ENCODE measurements at places on chromosomes 13 and 19. TPM values are rescaled to one million over a fixed set of nuclear protein-coding genes. Genes with fewer than 3 reads are reported as not detected.

- no peaks in the 10 kb centered on the region for H3K4me1 ChIP-seq
- no peaks in the 10 kb centered on the region for H3K36me3 ChIP-seq
- no peak within 1 kb of the TSS for H3K27ac ChIP-seq
- H3K4me3 ChIP-seq, result no peak within 1 kb of the TSS
- DNase-seq, result no peak
Observed at GRCh38 chr19:55362990-55363716, at the start of gene GARIN5B. Gene GARIN5B, minus strand, starts transcription at chr19:55363260. Its CDS starts 194 bp downstream, at chr19:55363066.

GRCh38 chr13:66113882-66114526, 1116.1 kb downstream of the PCDH9 start:
- H3K27ac ChIP-seq, result no peak overlapping the region
- H3K4me1 ChIP-seq, result no peaks in the 10 kb centered on the region
- no peak for DNase-seq
- no peak overlapping the region for H3K4me3 ChIP-seq

DNA sequence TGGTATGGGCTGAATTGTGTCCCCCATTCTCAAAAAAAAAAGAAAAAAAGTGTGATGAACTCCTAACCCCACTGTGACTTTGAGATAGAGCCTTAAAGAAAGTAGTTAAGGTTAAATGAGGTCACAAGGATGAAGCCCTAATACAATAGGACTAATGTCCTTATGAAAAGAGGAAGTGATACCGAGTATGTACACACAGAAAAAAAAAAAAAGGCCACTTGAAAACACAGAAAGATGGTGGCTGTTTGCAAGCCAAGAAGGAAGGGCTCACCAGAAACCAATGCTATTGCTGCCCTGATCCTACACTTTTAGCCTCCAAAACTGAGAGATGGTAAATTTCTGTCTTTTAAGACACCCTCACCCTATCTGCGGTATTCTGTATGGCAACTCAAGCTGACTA, 955.6 kb downstream of the PCDH17 start:
- no peaks in the 10 kb centered on the region for H3K27me3 ChIP-seq
- no peak for DNase-seq
- H3K36me3 ChIP-seq, result no peaks in the 10 kb centered on the region
- H3K4me1 ChIP-seq, result no peaks in the 10 kb centered on the region

- H3K27ac ChIP-seq, result no peak overlapping the region
- no peak for DNase-seq
- no peaks in the 10 kb centered on the region for H3K27me3 ChIP-seq
- no peaks in the 10 kb centered on the region for H3K36me3 ChIP-seq
- H3K4me1 ChIP-seq, result no peaks in the 10 kb centered on the region
Observed at GRCh38 chr19:29893606-29894284, 48.3 kb upstream of the URI1 start.

DNA sequence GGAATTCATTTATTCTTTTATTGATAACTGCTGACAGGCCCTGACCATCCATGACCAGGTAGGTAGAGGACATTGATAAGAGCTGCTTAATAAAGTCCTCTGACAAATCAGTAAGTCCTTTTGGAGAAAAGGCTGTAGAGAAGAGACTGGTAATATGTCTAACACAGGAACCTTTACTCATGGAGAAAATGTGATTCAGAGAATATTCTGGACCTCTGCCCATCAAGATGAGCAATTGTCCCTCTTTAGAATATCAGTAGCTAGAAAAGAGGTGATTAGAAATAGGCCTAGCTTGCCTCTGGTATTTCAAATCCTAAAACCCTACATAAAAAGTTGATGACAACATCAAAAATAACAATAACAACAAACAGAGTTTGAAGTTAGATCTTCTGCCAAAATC, 642.3 kb downstream of the TBC1D4 start:
- H3K36me3 ChIP-seq, result no peaks in the 10 kb centered on the region
- H3K4me3 ChIP-seq, result no peak overlapping the region
- H3K27me3 ChIP-seq, result no peaks in the 10 kb centered on the region
- no peaks in the 10 kb centered on the region for H3K4me1 ChIP-seq
- no peak for DNase-seq

DNA sequence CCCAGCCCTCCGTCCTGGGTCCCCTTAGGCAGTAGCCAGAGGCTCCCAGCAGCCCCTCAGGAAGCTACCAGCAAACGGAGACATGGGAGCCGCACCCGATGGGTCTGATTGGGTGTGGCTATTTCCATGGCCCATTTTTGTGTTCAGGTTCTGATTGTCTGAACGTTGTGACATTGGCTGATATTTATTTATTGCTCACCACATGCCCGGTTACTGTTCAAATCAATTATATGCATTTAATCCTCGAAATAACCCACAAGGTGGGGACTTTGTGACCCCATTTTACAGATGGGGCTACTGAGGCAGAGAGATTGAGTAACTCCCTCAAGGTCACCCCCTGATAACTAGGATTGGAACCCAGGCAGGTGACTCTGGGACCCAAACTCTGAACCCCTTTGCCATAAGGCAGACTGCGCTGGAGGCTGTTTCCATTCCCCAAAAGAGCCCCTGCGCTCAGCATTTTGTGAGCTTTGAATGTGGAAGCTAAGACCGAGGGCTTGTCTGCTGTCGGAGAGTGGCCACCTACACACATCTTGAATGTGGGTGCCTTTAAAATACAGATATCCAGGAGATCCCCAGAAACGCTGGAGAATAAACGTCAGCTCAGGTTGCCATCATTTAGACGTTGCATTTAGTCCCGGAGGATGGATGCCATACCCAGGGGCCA, 13.6 kb upstream of the MCF2L start:
- H3K4me1 ChIP-seq, result no peaks in the 10 kb centered on the region
- H3K4me3 ChIP-seq, result no peak overlapping the region
- no peak for DNase-seq
- no peaks in the 10 kb centered on the region for H3K27me3 ChIP-seq

DNA sequence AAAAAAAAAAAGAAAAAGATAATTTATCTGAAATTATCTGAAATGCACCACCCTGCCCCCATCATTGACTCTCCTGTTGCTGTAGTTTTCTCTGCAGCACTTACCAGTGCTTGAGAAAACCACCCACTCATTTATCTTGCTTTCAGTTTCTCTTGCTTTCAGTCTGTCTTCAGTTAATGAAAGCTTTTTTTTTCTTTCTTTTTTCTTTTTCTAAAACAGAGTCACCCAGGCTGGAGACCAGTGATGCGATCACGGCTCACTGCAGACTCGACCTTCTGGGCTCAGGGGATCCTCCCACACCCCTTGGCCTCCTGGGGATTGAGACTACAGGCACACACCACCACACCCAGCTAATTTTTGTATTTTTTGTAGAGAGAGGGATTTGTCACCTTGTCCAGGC, 4.3 kb upstream of the ACP5 start:
- H3K4me1 ChIP-seq, result no peaks in the 10 kb centered on the region
- H3K27me3 ChIP-seq, result no peaks in the 10 kb centered on the region
- no peak overlapping the region for H3K4me3 ChIP-seq
- no peaks in the 10 kb centered on the region for H3K36me3 ChIP-seq

DNA sequence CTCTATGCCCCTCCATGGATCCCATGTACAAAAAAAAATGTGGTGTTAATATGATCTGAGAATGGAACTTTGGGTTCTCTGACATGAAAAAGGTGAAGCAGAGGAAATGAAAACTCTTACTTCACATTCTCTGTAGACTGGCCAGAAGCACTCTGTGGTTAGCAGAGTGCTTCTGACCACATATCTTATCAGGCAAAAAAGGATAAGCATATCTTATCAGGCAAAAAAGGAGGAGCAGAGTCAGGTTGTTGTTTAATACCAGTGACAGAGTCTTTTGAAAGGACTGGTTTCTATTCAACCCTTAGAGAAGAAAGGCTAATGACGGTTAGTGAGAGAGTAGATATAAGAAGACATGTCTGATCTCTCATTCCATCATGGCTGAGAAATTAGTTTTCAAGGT, 1404.8 kb downstream of the SLITRK1 start:
- H3K4me3 ChIP-seq, result no peak overlapping the region
- no peaks in the 10 kb centered on the region for H3K27me3 ChIP-seq
- no peaks in the 10 kb centered on the region for H3K36me3 ChIP-seq
- DNase-seq, result no peak
- no peaks in the 10 kb centered on the region for H3K4me1 ChIP-seq
- H3K27ac ChIP-seq, result no peak overlapping the region

DAND5 gene
- 0.16 TPM for polyA plus RNA-seq

ELSPBP1 gene
- not detected for polyA plus RNA-seq

ZNF296 gene
- 4.7 TPM for polyA plus RNA-seq

TJP3 gene
- 285 TPM for polyA plus RNA-seq

RYR1 gene
- 0.81 TPM for polyA plus RNA-seq

Data from small intestine (tissue), 16 donors.